Thymus (tissue), 14 donors: ENCODE measurements at places on chromosomes 3 and 15.
A peak's percentile ranks its signal among the peaks of the same experiment; 100 is the strongest.

DNA sequence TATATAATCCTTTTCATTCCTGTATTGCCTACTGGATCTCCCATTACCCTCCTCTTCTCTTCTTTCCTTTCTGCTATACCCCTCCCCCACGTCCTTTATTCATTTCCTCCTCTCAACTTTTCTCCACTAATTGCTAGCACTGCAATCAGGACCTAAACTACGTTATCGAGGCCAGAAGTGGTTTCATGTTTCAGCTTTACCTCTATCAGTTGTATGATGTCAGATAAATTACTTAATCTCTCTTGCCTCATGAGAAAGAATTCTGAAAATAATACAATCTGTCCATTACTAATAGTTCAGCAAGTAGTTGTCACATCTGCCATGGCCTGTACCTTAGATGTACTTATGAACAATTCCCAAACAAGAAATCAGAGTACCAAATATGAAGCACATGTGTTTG, 10.6 kb downstream of the POPDC2 start:
- no peak for DNase-seq

- DNase-seq = no peak
Observed at GRCh38 chr15:74821790-74822158, 4.7 kb upstream of the CPLX3 start.

DNA sequence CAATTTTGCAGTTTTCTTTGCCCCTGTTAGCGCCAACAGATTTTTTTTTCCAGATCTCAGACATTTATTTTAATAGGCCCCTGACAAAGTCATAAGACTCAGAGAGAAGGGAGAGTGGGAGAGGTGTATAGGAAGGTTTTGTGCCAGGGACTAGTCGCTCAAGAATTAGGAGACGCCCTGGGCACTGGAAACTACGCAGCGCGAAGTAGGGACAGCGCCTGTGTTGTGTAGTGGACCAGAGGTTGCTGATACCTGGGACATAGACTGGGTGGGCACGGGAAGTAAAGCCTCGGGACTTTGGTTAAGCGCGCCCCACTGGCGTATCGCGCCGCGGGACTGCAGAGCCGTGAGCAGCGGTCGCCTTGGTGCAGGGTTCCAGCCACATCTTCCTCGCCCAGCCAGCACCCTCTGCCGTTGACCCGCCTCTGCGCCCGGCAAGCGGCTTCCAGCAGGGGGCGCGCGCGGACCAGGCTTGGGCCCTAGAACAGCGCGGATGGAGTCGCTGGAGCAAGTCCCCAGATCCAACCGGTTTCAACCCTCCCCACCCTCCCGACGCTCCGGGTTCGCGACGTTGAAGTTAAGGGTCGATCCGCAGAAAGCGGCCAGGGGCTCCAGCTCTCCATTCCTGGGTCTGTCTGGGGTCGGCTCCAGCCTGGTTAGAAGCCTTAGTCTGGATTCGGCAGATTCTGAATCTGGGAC, 3.0 kb upstream of the ISLR2 start:
- DNase-seq = peak; percentile 76

- DNase-seq = no peak
Observed at GRCh38 chr3:197406266-197406665, 107.9 kb upstream of the DLG1 start.

DNA sequence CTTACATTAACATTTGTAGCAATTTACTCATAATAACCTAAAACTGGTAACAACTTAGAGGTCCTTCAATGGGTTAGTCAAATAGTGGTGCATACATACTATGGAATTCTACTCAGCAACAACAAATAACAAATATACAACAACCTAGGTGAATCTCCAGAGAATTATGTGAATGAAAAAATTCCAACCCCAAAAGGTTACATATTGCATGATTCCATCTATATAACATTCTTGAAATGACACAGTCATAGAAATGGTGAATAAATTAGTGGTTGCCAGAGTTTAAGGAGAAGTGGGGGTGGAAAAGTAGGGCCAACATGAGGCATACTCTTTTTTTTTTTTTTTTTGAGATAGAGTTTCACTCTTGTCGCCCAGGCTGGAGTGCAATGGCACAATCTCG, 12.7 kb upstream of the SNTN start:
- no peak for DNase-seq

- DNase-seq = no peak
Observed at GRCh38 chr3:9452417-9452816, 55.0 kb downstream of the SETD5 start.

GRCh38 chr3:39126532-39127071, 19.1 kb downstream of the TTC21A start:
- DNase-seq = no peak

DNA sequence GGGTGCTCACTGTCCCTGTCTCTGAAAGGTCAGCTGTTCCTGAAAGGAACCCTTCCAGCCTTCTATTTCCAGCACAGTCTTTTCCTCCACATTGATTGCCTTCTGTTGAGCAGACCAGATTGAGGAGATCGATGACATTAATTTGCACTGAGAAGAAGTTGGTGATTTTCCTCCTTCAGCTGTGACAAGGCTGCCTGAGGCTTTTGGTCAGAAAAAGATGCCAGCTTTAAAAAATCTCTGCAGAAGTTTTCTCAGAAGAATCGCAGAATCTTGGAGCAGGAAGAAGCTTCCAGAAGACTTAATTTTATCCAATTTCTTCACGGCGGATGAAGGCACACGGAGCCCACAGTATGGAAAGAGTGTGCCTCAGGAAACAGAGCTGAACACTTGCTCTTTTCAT, 112.8 kb downstream of the FAM43A start:
- DNase-seq = no peak

DNA sequence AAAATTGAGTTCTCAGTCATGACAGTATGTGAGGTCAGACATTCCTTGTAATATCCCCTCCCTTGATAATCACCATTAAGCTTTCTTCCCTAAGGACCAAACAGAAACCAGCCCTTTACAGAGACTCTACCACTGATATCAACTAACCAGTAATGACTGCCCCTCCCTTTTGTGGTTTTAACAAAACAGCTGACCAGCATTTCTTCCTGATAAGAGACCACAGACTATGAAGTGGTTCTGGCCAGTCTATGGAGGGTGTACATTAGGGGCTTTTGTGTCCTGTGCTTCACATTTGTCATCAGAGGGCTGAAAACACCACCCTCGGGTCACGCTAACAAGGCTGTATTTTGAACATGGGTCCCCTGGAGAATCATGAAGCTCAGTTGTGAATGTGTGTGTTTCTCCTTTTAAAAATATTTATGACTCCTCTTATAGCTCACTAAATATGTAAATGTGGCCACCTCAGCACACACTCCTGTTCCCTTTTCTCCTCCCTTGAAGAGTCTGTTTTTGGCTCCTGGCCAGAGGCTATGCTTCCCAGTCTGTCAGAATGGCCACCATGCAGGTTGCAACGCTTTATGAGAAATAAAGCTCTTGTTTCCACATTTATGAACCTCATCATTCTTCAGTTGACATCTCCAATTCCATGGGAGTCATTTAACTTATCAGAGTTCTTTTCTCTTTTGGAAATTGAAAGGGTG, 239.3 kb downstream of the CPNE4 start:
- DNase-seq = no peak

DNA sequence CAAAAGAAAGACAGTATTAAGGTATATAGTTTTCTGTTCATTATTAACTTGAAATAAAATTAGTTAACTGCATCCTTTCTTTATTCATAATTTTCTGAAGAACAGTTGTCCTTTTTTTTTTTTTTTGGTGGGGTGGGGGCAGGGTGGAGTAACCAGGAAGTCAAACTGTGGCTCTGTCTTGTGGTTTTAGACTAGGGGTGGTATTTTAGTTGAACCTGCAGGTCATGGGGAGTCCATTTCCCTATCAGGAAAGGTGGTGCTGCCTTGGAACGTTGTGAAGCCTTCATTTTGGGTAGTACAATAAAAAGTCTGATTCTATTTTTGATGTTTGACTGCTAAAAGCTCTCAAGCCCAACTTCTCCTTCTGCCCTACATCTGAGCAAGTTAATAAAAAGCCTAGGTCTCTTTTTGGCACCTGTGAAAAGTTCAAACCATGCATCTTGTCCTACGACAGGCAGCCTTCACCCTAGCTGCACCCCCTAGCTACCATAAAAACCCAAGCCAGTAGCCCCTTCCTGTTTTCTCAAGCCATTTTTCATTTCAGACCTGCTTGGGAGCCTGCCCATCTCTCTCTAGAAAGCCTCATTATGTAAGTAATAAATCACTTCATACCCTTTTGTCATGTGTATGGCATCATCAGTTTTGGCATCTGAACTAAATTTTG, 31.2 kb upstream of the RIOX2 start:
- DNase-seq = no peak

- DNase-seq = no peak
Observed at GRCh38 chr3:45612138-45612537, 17.6 kb downstream of the LIMD1 start.

DNA sequence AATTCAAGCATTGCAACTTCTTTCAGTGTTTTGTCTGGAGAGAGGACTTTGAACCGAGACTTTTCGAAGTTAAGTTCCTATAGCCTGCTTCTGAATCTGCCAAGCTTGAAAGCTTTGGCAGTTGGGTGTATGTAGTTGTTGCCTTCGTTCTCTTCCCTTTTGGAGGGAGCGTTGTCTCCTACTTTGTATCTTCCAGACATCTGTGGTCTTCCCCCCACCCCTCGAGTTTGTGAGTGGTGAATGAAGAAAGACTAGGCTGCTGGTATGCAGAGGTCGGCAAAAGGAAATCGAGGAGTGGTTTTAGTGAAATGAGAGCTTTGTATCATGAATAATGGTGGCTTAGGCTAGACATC, 1.3 kb downstream of the CTNNB1 start:
- DNase-seq = peak; percentile 44

DNA sequence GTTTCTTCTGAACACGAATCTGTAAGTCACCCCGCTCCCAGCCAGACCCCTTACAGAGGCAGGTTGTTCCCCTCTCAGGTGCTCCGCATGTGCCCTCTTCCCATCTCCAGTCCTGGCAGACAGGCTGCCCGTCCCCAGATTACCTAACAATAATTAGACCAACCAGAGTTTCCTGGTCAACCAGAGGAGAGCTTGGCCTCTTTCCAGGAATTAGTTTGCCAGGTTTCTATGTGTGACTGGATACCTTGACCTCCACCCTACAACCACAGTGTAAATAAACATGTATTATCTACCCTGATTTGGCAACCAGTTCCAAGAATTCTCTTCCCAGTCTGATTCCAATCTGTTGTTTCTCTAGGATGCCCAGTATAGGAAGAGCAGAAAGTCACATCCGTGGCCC, 178.0 kb upstream of the UMPS start:
- DNase-seq = no peak

DNA sequence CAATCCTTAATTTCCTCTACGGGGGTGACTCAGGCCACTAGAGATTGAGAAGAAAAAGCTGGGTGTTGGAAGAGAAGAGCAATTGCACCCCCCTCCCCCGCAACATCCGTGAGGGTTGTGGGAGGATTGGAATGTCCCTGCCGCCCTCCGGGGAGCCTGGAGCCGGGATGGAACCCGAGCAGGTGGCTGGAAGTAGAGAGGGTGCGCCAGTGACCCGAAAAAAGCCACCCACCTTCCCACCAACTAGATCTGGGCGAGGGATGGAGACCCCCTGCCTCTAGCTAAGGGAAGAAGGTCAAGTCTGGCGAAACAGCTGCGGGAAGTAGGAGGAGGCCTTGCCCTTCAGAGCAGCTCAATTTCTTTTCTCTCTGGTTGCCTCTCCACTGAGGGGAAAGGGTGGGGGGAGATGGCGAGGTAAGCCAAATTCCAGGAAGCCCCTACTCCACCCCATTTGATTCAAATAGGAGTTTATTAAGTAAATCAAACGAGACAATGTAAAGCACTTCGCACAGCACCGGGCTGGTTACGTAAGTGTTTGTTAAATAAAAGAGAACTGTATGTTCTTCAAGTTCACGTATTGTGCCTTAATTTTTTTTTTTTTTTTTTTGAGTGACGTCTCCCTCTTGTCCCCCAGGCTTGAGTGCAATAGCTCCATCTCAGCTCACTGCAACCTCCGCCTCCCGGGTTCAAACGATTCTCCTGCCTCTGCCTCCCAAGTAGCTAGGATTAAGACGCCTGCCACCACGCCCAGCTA, 1.1 kb upstream of the WWTR1 start:
- no peak for DNase-seq

DNA sequence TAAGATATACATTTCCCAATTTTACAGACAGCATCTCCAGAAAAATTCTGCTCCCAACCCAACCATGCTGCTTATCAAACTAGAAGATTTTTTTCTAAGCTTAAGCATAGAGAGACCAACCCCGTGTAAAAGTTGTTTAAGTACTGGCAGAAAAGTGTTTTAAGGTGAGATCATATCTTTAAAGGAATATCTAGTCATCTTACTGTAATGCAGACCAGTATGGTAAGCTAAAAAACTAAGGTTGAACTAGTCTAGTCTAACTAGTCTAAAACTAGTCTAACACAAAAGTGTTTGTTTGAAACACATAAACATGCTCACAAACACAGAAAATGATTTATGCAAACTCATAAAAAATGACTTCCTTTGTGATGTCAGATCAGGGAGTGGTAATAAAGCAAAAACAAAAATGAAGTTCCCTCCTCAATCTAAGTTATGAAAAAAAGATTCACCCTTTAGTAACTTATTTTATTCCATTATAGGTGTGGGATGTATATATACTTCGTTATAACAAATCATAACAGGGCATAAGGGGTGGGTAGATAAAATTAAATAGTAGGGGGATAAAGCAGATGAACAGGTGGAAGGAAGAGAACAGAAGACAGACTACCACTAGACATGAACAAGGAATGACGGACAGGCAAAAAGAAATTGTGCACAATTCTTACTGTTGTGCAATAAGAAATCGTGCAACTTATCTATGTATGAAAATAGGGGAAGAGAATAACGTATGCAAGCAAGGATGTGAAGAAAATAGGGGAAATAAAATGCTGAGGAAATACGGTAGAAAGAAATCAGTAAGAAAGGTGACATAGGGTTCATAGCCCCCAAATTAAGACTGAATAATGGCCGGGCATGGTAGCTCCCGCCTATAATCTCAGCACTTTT, 10.0 kb downstream of the MYO5A start:
- no peak for DNase-seq

DNA sequence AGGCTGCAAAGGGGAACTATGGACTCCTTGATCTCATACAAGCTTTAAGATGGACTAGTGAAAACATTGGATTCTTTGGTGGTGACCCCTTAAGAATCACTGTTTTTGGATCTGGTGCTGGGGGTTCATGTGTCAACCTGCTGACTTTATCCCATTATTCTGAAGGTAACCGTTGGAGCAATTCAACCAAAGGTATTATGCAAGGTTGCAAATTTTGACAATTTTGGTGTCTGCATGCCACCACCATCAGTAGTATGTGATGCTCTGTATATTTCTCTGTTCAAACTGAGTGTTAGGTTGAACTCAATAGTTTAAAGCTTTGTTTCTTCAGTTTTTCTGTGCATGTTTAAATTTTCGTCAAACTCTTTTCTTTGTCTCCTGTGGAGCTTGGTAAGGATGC, 583.8 kb upstream of the NAALADL2 start:
- DNase-seq = no peak
